ENCODE measurements at places on chromosomes 6 and 20.

DNA sequence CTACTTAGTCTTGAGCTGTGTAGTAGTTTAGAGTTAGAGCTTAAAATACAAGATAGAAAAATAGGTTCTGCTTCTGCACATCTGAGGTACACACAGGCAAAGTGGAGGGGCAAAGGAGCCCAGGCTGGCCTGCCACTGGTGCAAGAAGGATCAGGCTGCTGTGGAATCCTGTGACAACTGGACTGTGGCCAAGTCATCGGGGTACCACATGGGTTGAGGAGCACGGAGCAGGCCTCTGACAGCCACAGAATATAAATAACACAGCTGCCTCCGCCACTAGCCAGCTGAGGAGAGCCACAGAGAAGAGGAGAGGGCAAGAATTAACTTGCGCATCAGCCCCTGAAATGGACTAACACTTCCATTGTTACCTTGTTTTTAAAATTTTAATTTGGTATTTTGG is 206.0 kb upstream of the MARCKS start:
- DNase-seq, result no peak
- H3K4me1 ChIP-seq, result peaks cover 38% of the 10 kb centered on the region
- H3K27ac ChIP-seq, result no peak overlapping the region
- H3K36me3 ChIP-seq, result no peaks in the 10 kb centered on the region
- no peaks in the 10 kb centered on the region for H3K27me3 ChIP-seq

DNA sequence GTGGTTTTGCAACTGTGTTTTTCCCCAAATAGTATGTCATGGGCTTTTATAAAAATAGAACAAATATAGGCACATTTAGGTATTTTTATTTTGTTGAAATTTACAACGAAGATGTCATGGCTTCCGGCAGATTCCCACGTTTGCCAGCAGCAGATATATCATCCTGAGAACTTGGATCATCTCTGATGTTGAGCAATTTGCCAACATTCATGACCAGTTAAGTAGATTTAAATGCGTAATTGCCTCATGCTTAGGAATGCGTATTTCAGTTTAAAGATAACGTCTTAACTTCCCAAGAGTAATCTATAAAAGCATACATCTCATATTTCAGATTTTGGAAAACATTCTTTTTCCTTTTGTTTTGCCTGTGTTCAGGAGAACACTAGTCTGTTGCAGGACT is 457.8 kb downstream of the QKI start:
- no peak overlapping the region for H3K27ac ChIP-seq
- H3K36me3 ChIP-seq, result no peaks in the 10 kb centered on the region
- H3K4me1 ChIP-seq, result no peaks in the 10 kb centered on the region
- no peaks in the 10 kb centered on the region for H3K27me3 ChIP-seq
- no peak for DNase-seq

DNA sequence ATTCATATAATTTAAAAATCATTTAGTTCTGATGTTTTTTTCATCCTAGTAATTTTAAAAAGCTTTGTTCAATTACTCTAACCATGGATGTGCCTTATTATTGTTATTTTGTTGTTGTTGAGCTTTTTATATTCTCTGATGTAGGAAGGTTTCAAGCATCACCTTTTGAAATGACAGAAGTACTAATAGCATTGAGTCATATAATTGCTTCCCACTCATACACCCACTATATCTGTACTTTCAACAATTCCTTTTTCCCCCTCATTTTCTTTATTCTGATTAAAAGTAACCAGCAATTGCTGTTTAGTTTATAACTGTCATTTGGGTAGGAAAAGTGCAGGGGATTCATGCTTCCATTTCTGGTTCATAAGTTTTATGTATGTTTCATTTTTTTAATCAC is 38.6 kb downstream of the DNAH8 start:
- H3K27me3 ChIP-seq, result no peaks in the 10 kb centered on the region
- H3K36me3 ChIP-seq, result no peaks in the 10 kb centered on the region
- no peak overlapping the region for H3K4me3 ChIP-seq
- no peaks in the 10 kb centered on the region for H3K4me1 ChIP-seq
- H3K27ac ChIP-seq, result no peak overlapping the region
- DNase-seq, result no peak

DNA sequence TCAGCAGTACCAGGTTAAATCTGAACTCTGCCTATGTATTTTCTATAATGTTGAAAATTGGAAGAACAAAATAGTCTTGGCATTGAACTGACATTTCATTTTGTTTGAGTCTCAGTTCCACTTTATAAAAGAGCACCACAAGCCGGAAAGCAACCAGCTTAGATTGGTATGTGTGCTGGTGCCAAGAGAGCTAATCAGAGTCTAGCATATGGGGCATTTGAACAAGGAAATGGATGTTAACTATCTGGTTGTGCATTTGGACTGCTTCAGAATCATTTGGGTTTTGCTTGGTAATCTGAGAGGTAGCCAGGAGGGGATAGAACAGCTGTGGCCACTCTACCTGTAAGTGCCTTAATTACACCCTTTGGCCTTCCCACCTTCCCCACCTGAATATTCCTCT is 184.8 kb downstream of the GRIK2 start:
- H3K4me1 ChIP-seq, result no peaks in the 10 kb centered on the region
- no peak for DNase-seq
- H3K36me3 ChIP-seq, result no peaks in the 10 kb centered on the region
- H3K27ac ChIP-seq, result no peak overlapping the region
- H3K4me3 ChIP-seq, result no peak overlapping the region

DNA sequence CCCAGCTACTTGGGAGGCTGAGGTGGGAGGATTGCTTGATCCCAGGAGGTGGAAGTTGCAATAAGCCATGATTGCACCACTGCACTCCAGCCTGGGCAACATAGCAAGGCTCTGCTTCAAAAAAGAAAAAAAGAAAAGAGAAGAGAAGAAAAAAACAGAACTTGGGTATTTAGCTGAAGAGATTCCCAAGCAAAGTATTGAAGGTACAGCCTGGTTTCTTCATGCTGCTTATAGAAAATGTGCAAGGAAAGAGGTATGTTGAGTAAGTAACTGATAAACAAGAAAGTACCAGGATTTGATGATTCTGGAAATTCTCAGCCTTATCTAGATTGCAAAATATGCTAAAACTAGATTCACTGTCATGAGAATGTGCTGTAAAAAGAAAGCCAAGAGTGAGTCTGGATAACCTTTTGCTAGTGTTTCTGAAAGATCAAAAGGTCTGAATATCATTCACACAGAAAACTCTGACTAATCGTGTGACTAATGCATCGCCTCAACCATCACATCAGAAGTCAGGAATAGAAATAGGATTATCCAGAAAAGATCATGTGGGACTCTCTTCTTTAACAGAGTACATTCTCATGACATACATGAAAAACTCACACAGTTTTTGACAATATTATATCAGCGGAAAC is 32.4 kb upstream of the NOP56 start:
- peak; percentile 21 for DNase-seq
- no peak overlapping the region for H3K27ac ChIP-seq
- no peaks in the 10 kb centered on the region for H3K4me1 ChIP-seq
- no peak overlapping the region for H3K4me3 ChIP-seq

DNA sequence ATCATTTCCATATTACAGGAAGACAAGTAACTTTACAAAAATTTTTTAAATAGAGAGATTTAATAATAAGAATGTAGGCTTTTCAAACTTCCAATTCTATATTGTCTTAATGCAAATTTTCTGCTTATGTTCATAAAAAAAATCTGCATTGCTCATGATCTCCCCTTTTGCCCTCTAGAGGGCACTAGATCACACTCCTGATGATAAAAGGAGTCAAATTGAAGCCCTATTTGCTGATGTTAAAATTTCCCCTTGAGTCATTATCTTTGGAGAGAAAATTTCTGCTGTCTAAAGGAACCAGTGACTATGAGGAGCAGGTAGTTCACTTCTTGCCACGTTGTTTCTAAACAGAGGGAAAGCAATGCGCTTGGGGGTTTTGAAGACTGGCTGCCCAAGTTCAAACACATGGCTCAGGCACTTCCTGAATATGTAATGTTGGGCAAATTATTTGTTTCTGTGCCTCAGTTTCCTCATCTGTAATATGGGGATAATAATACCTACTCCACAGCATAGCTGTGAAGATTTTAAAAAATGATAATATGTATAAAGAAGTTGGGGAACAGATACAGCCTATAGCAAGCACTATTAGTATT is 874.2 kb downstream of the TFAP2A start:
- no peaks in the 10 kb centered on the region for H3K27me3 ChIP-seq
- H3K36me3 ChIP-seq, result no peaks in the 10 kb centered on the region
- peak; percentile 20 for DNase-seq
- H3K4me3 ChIP-seq, result no peak overlapping the region
- H3K27ac ChIP-seq, result no peak overlapping the region
- no peaks in the 10 kb centered on the region for H3K4me1 ChIP-seq

Measured in HepG2 (cell line).